ENCODE measurements at places on chromosomes 12 and 14.

- DNase-seq = no peak
These were observed 24.7 kb downstream of the BDKRB2 start for GRCh38 chr14:96229315-96229714.

DNA sequence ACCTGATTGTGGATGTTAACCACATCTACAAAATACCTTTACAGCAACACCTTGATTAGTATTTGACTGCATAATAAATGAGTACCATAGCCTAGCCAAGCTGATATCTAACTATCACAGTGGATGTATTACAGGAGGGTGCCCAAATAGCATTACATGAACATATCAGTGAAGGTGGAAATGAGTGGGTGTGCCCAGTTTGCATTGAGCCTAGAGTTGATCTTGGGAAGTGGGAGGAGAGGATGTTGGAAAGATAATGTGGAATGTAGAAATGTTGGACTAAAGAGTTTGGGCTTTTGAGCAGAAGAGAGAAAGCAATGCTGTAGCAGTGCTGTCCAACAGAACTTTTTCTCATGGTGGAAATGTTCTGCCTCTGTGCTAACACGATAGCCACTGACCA lies 98.9 kb downstream of the ANO6 start:
- DNase-seq = no peak

DNA sequence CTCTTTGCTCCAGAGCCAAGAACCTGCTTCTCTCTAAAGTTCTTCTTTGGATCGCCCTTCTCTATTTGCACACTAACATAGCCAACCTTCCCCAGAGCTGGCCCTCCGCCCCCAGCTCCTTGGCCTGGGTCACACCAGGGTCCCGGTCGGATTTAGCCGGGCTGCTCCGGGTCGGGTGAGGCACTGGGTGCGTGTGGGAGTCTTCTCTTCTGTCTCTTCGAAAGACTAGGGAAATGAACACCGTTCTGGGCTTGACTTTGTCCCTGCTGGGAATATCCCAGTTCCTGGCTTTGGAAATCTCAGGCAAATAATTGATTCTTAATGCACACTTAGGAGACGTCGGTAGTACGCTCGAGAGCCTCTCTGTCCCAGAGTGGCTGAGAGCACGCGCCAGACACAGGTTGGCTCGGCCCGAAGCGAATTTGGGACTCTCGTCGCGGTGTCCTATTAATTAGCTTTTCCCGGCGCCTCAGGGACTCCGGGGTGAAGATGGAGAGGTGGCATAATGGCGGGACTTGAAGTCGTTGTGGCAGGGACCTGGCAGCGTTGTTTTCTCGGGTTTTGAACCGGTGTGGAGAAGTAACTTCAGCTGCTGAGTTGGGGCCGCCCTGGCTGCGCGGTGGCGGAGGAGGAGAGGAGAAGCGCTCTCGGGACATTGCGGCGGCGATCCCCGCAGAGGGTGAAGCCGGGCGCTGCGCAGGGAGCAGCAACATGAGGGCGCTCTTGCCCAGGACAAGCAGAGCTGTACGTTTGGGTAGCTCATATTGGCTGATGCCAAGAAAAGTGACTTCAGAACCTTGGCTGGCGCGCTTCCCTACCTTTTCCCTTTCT lies 7.5 kb downstream of the FOXG1 start:
- DNase-seq = no peak

DNA sequence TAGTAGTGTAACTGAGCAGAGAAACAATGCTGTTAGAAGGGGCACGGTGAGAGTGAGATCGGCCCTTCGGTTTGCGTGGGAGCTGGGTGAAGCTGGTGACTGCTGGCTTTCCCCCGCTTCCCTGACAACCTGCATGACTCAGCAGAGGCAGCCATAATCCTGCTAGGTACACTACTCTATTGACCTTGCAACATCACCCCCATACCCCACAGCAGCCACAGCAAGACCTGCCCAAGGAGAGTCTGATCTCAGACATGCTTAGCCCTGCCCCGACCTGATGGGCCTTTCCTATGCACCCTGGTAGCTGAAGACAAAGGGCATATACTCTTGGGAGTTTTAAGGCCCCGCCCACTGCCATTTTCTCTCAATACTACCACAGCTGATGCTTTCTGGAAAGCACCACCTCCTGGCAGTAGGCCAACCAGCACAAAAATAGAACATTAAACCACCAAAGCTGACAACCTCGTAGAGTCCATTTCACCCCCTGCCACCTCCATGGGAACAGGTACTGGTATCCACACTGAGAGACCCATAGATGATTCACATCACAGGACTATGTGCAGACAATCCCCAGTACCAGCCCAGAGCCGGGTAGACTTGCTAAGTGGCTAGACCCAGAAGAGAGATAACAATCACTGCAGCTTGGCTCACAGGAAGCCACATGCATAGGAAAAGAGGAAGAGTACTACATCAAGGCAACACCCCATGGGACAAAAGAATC lies 75.9 kb upstream of the RGS6 start:
- no peak for DNase-seq

DNA sequence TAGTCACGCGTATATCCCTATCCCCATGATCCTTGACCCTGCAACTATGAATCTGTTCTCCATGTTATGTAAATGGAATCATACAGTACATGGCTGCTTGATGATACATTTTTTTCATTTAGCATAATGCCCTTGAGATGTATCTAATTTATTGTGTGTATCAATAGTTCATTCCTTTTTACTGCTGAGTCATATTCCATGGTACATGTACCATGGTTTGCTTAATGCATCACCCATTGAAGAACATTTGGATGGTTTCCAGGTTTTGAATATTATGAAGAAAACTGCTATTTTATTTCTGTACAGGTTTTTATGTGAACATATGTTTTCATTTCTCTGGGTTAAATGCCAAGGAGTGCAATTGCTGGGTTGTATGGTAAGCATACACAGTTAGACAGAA lies 4.0 kb upstream of the RNASE10 start:
- DNase-seq = no peak

- no peak for DNase-seq
These were observed 475.4 kb downstream of the TMEM132D start for GRCh38 chr12:129428240-129428936.

- no peak for DNase-seq
These were observed 57.1 kb downstream of the METTL25 start for GRCh38 chr12:82415402-82415801.

- DNase-seq = no peak
These were observed 128.2 kb downstream of the GRIP1 start for GRCh38 chr12:66550626-66551025.

DNA sequence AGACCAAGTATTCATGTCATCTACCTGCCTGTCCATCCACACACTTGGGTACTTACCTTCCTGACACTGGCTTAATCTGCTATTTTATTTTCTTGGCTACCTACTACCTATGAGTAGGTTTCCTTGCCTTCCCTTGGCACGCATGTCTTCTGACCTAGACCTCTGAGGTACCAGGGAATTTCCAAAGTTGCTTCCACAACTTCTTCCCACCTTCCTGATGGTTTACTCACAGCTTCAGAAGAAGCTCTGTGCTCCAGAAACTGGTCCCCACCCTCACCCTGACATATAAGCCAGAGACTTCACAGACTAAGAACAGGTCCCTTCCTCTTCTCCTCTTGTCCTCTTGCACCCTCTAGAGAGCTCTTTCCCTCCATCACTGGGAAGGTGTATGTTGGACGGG lies 35.7 kb upstream of the DDX11 start:
- no peak for DNase-seq

- DNase-seq = no peak
These were observed 156.8 kb upstream of the TMEM260 start for GRCh38 chr14:56422703-56423213.

- no peak for DNase-seq
These were observed 236.1 kb upstream of the PLEKHG7 start for GRCh38 chr12:92466391-92467305.

DNA sequence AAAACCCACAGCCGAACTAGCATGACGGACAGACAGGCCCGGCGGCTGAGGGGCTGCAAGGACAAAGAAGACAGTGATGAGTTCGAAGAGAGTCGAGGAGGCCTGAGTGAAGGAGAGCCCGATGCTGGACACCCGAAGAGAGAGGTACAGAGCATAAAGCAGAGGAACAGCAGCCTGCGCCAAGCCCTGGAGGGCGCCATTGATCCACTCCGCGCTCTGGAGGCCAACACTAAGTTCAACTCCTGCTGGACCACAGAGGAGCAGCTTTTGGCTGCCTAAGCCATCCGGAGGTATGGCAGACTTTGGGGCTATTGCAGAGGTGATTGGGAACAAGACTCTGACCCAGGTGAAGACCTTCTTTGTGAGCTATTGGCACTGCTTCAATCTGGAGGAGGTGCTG lies 7.8 kb upstream of the PLXNC1 start:
- peak; percentile 43 for DNase-seq

DNA sequence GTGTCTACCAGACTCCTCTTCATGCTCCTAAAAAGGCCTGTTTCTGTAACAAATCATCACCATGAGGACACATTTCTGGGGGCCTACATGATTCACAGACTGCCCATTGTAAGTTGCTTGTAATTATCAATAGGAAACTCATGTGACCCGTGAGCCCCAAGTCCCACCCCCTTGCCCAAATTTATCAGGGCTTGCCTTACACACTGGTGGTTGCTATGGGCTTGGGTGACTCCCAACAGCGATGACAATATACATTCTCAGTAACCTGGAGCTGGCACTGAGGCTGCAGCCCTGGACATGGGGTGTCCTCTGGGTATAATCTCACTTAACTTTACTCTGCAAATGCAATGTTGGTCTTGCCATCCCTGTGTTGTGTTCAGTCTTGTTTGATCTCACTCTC lies 149.2 kb downstream of the NRXN3 start:
- DNase-seq = no peak

DNA sequence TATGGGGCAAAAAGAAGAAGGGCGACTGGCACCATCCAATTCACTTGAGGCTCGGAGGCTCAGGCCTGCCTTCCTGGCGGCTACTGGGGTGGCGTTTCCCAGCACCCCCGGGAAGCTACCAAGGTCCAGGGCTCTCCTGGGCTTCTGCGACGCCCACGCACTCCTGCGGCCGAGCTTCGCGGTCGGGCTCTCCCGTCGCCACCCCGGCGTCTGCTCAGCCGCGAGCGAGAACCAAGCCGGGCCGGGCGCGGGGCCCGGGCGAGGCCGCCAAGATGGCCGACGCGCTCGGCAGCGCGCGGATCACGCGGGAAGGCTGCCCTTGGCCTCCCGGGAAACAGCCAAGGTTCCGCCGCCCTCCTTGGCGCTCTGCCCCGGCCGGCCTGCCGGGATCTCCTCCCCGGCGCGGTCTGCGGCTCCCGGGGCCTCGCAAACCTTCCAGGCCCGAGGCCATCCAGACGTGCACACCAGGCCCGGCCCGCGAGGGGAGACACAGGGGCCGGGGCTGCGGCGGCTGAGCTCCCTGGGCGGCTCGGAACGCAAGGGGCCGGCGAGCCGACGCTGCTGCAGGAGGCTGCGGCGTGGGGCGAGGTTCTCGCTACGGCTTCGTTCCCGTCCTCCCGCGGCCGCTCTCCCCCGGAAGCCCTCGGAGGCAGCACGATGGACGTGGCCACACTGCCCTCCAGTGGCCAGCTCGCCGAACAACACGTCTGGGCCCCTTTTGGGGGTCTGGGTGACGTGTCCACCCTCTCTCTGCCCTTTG lies 23.5 kb upstream of the ZFP36L1 start:
- DNase-seq = peak; percentile 87

DNA sequence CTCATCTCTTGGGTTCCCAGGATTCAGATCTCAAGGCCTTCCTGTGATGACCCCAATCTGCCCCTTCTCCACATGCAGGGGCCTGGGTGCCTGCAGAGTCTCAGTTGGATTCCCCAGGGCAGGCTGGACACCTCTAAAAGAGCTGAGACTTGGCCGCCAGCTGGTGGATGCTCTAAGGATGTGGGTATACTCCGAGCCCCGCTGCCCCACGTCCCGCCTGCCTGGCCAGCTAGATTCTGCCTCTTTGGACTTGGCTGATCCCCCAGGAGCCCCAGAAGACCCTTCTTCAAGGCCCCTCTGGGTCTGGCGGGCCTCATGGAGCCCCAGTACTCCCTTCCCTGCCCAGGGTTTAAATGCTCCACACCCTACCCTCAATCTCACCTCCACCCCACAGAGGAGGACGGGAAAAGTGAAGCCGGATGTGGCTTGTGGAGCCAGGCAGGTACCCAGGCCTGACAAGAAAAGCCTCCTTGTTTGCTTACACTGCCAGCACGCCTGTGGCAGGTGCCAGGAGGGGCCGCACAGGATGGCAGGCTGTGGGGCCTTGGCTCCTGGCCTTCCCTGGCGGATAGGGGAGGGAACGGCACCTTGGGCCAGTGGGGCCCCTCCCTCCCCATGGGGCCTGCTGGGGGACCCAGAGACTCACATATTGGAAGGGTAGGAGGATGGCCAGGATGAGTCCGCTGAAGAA lies 15.1 kb downstream of the FAIM2 start:
- no peak for DNase-seq

GRCh38 chr14:53537422-53538315 lies 384.5 kb upstream of the DDHD1 start:
- no peak for DNase-seq

DNA sequence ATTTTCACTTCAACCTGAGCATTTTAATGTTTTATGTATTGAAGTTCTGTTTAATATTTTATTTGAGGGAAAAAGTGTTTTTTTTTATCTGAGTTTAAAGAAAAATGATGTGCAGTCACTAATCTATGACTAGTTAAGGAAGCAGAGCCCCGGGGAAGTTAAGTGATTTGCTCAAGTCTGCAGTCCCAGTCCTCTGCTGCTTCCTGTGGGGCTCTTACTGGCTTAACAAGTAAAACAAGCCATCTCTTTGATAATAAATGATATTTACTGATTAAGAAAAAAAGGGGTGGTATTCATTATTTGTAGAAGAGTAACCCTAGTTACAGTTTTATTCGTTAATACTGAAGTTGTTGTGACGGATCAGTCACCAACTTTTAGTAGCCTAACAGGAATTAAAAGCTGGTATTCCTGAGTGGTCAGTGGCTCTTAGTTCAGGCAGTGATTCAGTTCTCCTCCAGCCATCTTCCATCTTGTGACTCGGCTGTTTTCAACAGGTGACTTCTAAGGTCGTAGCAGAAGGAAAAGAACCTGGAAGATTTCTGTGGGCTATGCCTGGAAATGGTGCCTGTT lies 21.7 kb downstream of the BICDL1 start:
- DNase-seq = no peak

GRCh38 chr14:49933128-49933527 lies 40.2 kb downstream of the ARF6 start:
- no peak for DNase-seq

- DNase-seq = no peak
These were observed 311.7 kb upstream of the E2F7 start for GRCh38 chr12:77377116-77377515.

- no peak for DNase-seq
These were observed 592.4 kb upstream of the SEL1L start for GRCh38 chr14:82126006-82126405.

- DNase-seq = peak; percentile 92
These were observed 32.5 kb downstream of the WBP11 start for GRCh38 chr12:14770496-14771461.

DNA sequence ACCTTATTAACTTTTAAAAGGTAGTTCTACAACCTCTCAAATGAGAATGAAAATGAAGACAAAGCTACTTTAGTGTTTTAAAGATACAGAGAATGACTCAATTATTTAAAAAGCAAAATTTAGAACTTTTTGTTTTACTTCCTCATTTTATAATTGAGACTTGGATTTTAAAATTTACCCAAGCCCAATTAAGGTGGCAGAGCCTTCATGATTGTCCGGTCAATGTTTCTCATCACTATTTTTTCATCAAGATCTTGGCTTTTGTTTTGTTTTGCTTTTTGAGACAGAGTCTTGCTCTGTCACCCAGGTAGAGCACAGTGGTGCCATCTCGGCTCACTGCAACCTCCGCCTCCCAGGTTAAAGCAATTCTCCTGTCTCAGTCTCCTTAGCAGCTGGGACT lies 32.7 kb downstream of the PPP4R3A start:
- no peak for DNase-seq

Data from stimulated activated CD4-positive, alpha-beta T cell treated with anti-CD3 and anti-CD28 coated beads, Interleukin-4, amount 100 ng/mL, for 48 hours (primary cell).